ENCODE measurements at places on chromosomes 7 and 10. TPM values are rescaled to one million over a fixed set of nuclear protein-coding genes. Genes with fewer than 3 reads are reported as not detected.

- no peaks in the 10 kb centered on the region for H3K4me1 ChIP-seq
- H3K27ac ChIP-seq, result no peak overlapping the region
- no peak overlapping the region for H3K4me3 ChIP-seq
- H3K36me3 ChIP-seq, result peaks cover 42% of the 10 kb centered on the region
- H3K27me3 ChIP-seq, result no peaks in the 10 kb centered on the region
Measured at GRCh38 chr10:109892117-109892516, 31.2 kb downstream of the XPNPEP1 start.

- no peak for DNase-seq
- H3K4me3 ChIP-seq, result no peak overlapping the region
- no peaks in the 10 kb centered on the region for H3K36me3 ChIP-seq
- no peaks in the 10 kb centered on the region for H3K27me3 ChIP-seq
Measured at GRCh38 chr10:29245476-29245875, 43.4 kb upstream of the LYZL1 start.

DNA sequence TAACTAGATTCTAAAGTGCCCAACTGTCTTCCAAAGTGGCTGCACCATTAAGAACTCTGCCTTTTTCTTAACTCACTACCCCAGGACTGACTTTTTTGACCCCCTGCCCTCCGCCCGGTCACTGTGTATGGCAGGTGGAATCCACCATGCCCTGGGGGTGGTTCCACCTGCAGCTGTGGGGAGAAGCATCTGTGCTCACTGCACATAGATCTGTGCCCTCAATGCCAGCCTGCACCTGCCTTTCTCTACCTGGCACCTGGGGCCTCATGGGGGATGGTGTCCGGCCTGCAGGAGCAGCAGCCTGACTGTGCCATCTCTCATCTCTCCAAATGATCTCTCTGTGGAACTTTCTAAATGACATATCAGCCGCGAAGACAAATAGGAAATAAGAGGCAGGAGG, 353.5 kb downstream of the PAXIP1 start:
- no peaks in the 10 kb centered on the region for H3K27me3 ChIP-seq
- H3K4me1 ChIP-seq, result no peaks in the 10 kb centered on the region
- no peak for DNase-seq

- no peaks in the 10 kb centered on the region for H3K36me3 ChIP-seq
- no peak overlapping the region for H3K27ac ChIP-seq
- no peak for DNase-seq
- no peak overlapping the region for H3K4me3 ChIP-seq
- H3K4me1 ChIP-seq, result no peaks in the 10 kb centered on the region
Measured at GRCh38 chr7:110386006-110386405, 704.9 kb upstream of the LRRN3 start.

GRCh38 chr7:70580161-70580560, 551.8 kb upstream of the GALNT17 start:
- H3K4me3 ChIP-seq, result no peak overlapping the region
- no peak overlapping the region for H3K27ac ChIP-seq
- DNase-seq, result no peak
- H3K36me3 ChIP-seq, result no peaks in the 10 kb centered on the region

- no peak overlapping the region for H3K27ac ChIP-seq
- peaks cover 10% of the 10 kb centered on the region for H3K36me3 ChIP-seq
- H3K4me1 ChIP-seq, result peaks cover 55% of the 10 kb centered on the region
- DNase-seq, result no peak
- no peak overlapping the region for H3K4me3 ChIP-seq
Measured at GRCh38 chr7:131010029-131010716, 276.2 kb upstream of the KLF14 start.

- H3K4me1 ChIP-seq, result no peaks in the 10 kb centered on the region
- no peak for DNase-seq
- H3K36me3 ChIP-seq, result no peaks in the 10 kb centered on the region
- no peak overlapping the region for H3K4me3 ChIP-seq
Measured at GRCh38 chr7:157916946-157917640, 580.3 kb downstream of the DNAJB6 start.

The MYL10 gene
- not detected for total RNA-seq

The SERPINE1 gene
- not detected for total RNA-seq

The TRIL gene
- total RNA-seq, result not detected

The NKX2-3 gene
- total RNA-seq, result not detected
